ENCODE measurements at places on chromosomes 11 and 22.

- DNase-seq, result no peak
These were observed 8.2 kb upstream of the ENDOD1 start for GRCh38 chr11:95081412-95081811.

DNA sequence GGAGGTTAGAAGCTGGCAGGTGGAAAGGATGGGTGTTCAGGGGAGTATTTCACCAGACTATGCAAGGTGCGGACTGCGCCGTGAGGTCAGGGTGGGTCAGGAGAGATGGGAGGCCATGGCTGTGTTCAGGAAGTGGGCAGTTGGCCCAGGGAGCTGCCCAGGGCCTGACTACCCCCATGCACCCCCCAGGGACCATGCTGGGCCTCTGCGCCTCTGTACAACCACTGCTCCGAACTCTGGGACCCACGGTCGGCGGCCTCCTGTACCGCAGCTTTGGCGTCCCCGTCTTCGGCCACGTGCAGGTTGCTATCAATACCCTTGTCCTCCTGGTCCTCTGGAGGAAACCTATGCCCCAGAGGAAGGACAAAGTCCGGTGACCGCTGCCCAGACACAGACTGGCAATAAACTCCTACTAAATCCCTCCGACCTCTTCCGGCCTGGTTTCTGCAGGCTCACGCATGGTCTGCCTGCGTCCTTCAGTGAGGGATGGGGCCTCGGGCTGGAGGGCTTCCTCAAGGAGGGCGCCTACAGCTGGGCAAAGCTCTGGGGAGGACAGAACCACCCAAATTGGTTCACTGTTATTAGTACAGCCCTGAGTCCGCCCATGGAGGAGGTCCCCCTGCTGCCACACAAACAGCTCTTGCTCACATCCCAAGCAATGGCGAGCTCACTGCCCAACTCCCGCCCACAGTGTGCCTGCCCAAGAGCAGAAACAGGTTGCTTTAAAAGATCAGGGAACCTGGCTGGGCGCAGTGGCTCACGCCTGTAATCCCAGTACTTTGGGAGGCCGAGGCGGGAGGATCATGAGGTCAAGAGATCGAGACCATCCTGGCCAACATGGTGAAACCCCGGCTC, 4.2 kb downstream of the PHLDA2 start:
- DNase-seq, result no peak

GRCh38 chr11:67030976-67031375, 8.0 kb downstream of the SYT12 start:
- DNase-seq, result no peak

DNA sequence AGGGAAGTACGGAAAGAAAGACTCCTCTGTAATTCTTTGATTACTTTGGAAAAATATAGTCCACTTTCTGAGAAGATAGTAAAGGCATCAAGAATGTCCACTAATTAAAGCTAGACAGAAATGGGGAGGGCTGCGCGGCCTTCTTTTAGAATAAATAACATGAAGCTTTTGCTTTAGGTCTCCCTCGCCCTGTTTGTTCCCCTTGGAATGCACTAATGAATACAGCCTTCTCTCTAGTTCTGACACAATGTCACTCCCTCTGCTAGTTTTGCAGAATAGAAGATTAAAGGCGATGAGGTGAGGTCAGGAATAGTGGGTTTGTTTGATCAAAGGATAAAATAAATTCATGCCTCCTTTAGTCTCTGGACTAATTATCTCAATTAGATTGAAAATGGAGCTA, 543.9 kb downstream of the OPCML start:
- no peak for DNase-seq

DNA sequence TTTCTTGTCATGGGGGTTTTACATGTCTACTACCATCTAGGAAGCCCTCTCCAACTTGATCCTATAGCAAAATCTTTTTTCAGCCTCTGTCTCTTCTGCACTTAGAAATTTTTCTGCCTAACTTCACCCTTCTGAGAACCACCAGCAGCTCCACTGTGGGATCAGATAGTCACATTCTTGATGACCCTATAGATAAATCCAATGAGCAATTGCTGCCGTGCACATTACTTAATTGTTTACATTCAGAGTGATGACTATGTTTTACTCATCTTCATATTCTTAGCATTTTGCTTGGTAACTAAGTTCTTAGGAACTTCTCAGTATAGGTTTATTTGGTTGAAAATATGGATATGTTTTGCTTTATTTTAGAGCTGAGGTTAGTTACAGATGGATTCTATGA, 12.4 kb upstream of the ETS1 start:
- no peak for DNase-seq

- DNase-seq, result no peak
These were observed 10.3 kb downstream of the USH1C start for GRCh38 chr11:17533778-17534415.

DNA sequence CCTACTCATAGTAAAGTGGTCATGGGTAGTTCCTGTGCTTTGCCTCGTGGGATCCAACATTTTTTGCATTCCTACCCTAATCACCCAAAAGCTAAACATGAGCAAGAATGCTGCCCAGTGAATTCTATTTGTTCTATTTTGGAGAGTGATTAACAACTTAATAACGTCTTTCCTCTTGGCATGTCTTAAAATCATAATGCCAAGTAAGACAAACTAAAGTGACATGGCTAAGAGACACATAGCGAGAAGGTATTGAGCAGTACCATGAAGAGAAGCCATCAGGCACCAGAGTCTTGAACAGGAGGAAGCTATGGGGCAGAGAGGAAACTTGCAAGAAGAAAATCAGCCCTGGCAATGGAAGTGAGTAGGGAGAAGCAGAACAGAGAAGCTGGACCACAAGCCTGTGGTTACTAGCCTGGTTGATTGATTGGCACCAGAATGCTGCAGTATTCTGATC, 32.0 kb downstream of the EXPH5 start:
- no peak for DNase-seq

- DNase-seq, result no peak
These were observed 3.8 kb upstream of the CBLIF start for GRCh38 chr11:59849129-59849528.

GRCh38 chr11:57626895-57627294, 22.8 kb downstream of the YPEL4 start:
- no peak for DNase-seq

GRCh38 chr11:68412593-68413475, 47.7 kb upstream of the PPP6R3 start:
- no peak for DNase-seq

DNA sequence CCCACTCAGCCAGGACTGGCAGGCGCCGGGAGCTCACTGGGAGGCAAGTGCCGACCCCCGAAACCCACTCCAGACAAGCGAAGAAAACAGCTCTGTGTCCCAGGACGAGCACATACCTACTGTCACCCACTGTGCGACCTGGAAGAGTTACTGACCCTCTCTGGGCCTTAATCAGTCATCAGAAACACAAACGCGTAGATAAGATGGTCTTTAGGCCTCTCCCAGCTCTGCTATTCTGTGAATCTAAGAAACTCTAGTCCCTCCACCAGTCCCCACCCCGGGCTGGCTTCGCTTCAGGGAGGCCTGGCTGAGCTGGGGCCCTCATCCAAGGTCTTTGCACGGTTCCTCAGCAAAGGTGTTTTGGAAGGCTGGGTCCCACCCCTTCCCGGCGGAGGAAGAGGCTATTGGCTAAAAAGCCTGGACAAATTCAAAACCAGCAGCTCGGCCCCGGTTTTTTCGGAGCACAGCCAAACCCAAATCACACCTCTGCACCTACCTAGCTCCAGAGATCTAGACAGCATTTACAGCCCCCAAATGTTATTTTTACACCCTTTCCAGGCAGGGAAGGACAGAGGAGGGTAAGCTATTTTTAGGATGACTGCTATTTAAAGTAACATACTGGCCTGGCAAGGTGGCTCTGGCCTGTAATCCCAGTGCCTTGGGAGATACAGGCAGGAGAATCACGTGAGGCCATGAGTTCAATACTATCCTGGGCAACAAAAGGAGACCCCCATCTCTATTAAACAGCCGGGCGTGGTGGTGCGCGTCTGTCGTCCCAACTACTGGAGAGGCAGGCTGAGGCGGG, 13.2 kb upstream of the HDHD5 start:
- no peak for DNase-seq
